ENCODE measurements at places on chromosomes 4 and X.

DNA sequence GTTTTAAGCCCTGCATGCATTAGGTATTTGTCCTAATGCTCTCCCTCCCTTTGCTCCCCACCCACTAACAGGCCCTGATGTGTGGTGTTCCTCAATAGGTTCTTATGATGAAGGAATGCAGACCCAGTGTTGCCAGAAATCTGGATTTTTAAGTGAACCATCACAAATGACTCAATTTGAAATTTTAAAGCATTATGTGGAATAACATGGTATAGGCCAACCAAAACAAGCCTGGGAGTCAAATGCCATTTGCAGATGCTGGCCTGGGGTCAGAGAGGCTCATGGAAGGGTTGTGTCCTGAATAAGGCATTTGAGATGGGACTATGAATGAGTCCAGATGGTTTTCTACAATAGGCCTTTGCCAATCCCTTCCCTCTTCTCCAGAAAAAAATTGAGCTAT, 179.6 kb downstream of the SHROOM3 start:
- DNase-seq = no peak

DNA sequence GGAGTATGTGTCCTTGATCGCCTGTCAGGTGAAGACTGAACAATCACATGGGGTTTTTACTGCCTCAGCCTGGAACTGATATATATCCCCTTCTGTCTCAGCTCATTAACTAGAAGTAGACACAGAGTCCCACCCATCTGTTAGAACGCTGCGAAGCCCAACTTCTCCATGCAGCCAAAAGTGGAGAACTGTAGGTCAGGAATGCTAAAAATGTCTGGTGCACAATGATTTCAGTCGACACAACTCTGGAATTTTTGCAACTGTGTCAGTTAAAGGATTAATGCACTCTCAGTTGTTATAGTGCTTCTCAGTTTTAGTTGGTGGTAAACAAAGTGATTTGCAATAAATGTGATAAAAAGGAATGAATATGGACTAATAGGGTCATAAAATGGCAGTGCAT, 287.2 kb downstream of the INPP4B start:
- no peak for DNase-seq

DNA sequence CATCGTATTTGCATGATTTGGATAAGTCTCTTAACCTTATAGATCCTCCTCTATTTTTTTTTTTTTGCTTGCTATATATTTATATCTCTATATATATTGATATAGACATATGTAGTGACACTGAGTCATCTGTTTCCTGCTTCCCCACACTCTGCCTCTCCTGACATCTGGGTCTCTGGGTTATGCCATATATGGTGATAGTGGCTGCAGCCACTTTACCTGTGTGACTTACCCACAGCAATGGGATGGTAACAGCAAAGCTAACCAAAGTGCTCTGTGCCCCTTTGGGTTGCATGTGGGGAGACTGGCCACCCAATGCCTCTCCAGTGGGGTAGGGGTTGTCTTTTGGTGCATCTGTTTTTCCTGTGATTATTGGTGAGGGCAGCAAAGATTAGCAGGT, 14.5 kb downstream of the CMC4 start:
- no peak for DNase-seq

- DNase-seq = peak; percentile 40
These were observed 333.8 kb upstream of the TENM3 start for GRCh38 chr4:181909368-181909767.

- DNase-seq = no peak
These were observed 108.3 kb downstream of the AFAP1 start for GRCh38 chr4:7831330-7831729.

- DNase-seq = no peak
These were observed 195.3 kb upstream of the LNX1 start for GRCh38 chr4:53786632-53787031.

- no peak for DNase-seq
These were observed 11.8 kb downstream of the RBM47 start for GRCh38 chr4:40617872-40618271.

GRCh38 chrX:48460606-48461005, 9.5 kb downstream of the SLC38A5 start:
- DNase-seq = no peak

DNA sequence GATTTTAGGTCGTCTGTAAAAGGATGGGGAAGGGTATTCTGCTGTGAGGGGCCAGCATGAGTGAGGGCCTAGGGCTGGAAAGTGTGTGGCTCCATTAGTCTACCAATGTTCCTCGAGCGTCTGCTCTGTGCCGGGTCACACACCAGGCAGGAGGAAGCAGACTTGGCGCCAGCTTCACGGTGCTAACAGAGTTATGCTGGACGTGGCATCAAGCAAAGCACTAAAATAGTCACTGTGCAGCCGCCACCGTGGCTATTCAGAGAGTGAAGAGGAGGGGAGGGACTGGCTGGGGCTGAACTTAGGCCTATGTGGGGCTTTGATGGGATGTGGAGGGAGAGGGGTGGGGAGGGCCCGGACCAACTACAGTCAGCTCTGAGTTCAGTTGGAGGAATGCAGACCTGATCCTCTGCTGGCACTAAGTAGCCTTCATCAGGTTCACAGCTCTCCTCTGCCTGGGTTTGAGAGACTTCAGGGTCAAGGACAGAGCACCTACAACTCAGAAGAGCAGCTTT, 83.9 kb upstream of the MSX1 start:
- DNase-seq = no peak
